ENCODE measurements at places on chromosomes 7 and 10.

GRCh38 chr10:3971713-3972112 lies 186.7 kb upstream of the KLF6 start:
- H3K27me3 ChIP-seq, result no peaks in the 10 kb centered on the region
- peaks cover 7% of the 10 kb centered on the region for H3K4me1 ChIP-seq
- H3K36me3 ChIP-seq, result no peaks in the 10 kb centered on the region
- no peak overlapping the region for H3K4me3 ChIP-seq

GRCh38 chr10:71084061-71084817 lies 128.1 kb upstream of the UNC5B start:
- H3K4me3 ChIP-seq, result no peak overlapping the region
- peak; percentile 19 for DNase-seq
- H3K4me1 ChIP-seq, result no peaks in the 10 kb centered on the region
- H3K36me3 ChIP-seq, result no peaks in the 10 kb centered on the region
- H3K27me3 ChIP-seq, result no peaks in the 10 kb centered on the region

DNA sequence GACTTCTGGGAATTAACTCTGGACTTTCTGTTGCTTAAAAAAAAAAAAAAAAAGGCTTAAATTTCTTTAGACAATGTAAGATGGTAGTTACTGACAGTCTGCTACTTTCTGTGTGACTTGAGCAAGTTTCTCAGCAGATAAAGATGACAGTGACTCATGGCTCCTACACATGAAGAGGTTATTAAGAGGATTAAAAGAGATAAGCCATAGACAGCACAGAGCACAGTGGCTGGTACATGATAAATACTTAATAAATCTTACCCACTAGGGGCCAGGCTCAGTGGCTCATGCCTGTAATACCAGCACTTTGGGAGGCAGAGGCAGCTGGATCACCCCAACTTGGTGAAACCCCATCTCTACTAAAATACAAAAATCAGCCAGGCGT lies 174.8 kb downstream of the JAZF1 start:
- H3K27me3 ChIP-seq, result no peaks in the 10 kb centered on the region
- no peak overlapping the region for H3K4me3 ChIP-seq
- H3K4me1 ChIP-seq, result no peaks in the 10 kb centered on the region
- H3K27ac ChIP-seq, result no peak overlapping the region

GRCh38 chr7:123864436-123864835 lies 19.5 kb downstream of the HYAL4 start:
- H3K4me3 ChIP-seq, result no peak overlapping the region
- H3K4me1 ChIP-seq, result peaks cover 7% of the 10 kb centered on the region
- no peak for DNase-seq
- H3K36me3 ChIP-seq, result no peaks in the 10 kb centered on the region
- no peak overlapping the region for H3K27ac ChIP-seq

- H3K27me3 ChIP-seq, result no peaks in the 10 kb centered on the region
- H3K4me3 ChIP-seq, result no peak overlapping the region
- DNase-seq, result no peak
- H3K27ac ChIP-seq, result no peak overlapping the region
- no peaks in the 10 kb centered on the region for H3K36me3 ChIP-seq
Observed at GRCh38 chr7:126223729-126224128, 1029.0 kb downstream of the GRM8 start.

DNA sequence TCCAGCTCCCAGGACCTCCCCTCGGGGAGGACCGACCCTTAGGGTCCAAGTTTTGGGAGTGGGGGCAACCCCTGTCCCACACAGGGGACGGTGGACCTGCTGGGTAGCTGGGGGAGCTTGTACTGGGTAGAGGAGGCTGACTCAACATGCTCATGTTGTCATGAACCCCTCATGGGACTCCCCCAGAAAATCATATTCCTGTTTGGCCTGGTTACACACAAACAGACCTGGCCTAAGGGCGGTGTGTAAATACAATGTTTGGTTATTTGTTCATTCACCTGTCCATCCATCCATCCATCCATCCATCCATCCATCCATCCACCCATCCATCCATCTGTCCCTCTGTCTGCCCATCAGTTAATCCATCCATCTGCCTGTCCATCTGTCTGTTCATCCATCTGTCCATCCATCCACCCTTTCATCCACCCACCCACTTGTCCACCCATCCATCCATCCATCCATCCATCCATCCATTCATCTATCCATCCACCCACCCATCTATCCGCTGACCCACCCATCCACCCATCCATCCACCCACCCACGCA lies 92.9 kb downstream of the DNAJB6 start:
- no peak for DNase-seq
- no peaks in the 10 kb centered on the region for H3K4me1 ChIP-seq
- no peak overlapping the region for H3K4me3 ChIP-seq
- H3K36me3 ChIP-seq, result no peaks in the 10 kb centered on the region
- H3K27me3 ChIP-seq, result no peaks in the 10 kb centered on the region
- no peak overlapping the region for H3K27ac ChIP-seq

DNA sequence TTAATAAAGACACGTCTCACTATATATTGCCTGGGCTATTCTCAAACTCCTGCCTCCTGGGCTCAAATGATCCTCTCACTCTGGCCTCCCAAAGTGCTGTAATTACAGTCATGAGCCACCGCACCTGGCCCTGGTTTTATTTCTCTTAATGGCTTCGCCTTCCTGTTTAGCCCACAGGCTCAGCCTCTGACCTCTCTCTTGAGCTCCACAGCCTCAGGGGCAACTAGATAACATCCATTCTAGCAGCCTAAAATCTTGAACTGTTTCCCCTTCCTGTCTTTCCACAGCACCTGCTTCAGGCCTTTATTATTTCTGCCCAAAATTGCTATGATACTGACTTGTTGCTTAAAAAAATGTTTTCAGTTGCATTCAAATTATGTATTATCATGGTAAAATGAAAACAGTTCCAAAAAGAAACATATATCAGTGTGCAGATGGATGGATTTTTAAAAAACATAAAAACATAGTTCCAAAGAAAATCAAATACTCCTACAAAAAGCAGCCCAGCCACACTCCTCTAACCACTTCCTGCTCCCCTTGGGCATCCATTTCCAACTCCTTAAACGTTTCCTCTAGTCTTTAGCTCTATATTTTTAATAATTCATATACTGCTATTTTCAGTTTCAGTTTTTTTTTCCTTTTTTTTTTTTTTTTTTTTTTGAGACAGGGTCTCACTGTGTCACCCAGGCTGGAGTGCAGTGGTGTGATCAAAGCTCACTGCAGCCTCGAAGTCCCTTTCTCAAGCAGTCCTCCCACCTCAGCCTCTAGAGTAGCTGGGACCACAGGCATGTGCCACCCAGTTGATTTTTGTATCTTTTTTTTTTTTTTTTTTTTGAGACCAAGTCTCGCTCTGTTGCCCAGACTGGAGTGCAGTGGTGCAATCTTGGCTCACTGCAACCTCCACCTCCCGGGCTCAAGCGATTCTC lies 5.1 kb upstream of the BAZ1B start:
- H3K27me3 ChIP-seq, result no peaks in the 10 kb centered on the region
- no peak overlapping the region for H3K27ac ChIP-seq
- no peaks in the 10 kb centered on the region for H3K4me1 ChIP-seq
- no peak overlapping the region for H3K4me3 ChIP-seq
